ENCODE measurements at places on chromosomes 3 and 15.
A peak's percentile ranks its signal among the peaks of the same experiment; 100 is the strongest.

DNA sequence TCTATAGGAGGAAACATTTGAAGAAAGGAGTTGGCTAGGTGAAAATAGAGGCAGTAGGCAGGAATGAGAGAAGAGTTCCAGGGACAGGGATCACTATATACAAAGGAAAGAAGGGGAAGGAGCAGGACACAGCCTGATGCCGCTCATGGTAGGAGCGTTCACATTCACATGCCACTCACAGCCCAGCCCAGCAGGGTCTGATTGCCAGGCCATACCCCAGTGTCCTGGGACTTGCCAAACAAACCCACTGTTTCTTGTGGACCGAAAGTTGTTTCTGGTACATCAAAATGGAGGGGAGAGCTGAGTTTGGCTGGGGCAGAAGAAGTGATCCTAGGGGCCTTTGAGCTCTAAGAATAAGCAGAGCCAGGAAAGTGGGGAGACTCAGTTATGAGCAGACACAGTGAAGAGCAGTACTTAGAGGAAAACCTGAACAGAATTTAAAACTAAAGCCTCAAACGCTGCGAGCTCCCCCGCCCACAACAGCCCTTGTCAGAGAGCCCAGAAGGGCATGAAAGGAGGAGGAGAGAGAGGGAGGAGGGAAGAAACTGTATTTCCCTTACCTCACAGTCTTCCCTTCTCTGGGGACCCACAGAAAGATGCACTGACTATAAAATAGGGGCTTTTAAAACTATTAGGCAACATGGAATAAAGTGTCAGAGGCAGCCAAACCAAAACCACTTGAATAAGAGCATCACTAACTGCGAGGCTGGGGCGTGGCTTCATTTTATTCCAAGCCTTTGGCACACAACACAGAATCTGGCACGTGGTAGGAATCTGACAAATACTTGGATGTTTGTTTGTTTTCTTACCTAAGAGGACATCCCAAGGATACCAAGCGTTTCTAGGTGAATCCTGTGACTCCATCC lies 129.0 kb downstream of the RPL22L1 start:
- DNase-seq: peak; percentile 57

- DNase-seq: peak; percentile 86
Measured at GRCh38 chr15:73691396-73691795, 7.2 kb downstream of the CD276 start.

DNA sequence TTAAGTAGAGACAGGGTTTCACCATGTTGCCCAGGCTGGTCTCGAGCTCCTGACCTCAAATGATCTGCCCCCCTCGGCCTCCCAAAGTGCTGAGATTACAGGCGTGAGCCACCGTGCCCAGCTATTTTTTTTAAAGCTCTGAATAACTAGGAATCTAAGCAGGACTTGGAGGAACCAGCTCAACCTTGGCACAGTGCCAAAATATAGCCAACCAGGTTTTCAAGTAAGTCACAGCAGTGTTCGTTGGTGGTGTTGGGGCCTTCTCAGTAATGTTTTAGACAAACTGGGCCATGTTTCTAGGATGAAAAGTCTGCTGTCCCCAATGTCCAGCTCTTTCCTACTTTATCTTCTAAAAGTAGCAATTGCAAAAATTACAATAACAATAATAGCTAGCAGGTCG lies 6.4 kb upstream of the ADAM10 start:
- no peak for DNase-seq

GRCh38 chr15:80308002-80308401 lies 56.0 kb upstream of the CTXND1 start:
- no peak for DNase-seq
